Fibroblast of mammary gland (primary cell): ENCODE measurements at places on chromosomes 7 and 10.

GRCh38 chr10:5583525-5584175 lies 58.9 kb downstream of the CALML3 start:
- no peak for DNase-seq

DNA sequence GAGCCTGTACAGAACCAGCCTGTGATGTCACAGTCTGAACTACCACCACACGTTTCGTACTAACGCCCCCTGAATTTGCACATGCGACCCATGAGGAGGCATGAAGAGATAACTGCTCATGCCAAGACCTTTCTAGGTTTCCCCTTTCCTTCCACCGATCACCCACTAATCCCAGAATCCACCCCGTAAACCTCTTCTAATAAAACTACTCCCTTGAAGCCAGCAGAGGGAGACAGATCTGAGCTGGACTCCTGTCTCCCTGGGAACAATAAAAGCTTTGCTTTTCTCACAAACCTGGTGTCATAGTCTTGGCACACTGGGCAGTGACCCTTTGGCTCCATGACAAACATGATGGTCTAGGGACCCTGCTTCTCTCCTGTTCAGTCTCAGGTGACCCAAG lies 144.5 kb downstream of the FRMD4A start:
- DNase-seq = peak; percentile 11

DNA sequence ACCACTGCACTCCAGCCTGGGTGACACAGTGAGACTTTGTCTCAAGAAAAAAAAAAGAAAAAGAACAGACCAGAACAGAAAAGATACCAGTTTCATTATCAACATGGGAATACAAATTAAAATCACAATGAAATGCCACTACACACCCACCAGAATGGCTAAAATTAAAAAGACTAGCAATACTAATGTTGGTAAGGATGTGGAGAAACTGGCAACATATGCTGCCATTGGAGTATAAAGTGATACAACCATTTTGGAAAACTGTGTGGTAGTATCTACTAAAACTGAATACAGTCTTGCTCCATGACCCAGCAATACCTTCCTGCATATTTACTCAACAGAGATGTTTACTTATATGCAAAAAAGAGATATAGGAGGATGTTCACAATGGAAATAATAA lies 2.9 kb upstream of the RRP12 start:
- DNase-seq = no peak

GRCh38 chr10:127117125-127117524 lies 79.3 kb downstream of the INSYN2A start:
- peak; percentile 61 for DNase-seq

DNA sequence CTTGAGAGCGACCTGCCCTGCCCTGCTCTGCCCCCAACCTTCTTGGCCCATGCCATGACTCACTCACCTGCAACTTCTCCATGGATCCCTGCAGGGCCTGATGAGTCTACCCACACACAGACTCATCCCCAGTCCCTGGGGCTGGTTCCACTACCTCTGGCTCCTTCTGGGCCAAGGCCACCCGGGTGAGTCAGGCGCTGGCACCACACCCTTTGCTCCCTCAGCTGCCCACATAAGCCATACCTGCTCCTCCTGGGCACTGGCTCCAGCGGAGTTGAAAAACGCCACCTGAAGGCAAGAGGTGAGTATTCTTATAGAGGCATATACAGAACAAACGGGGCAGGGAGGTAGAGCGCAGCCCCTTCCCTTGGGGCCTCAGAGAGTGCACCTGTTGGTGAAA lies 16.2 kb upstream of the MTPAP start:
- no peak for DNase-seq

GRCh38 chr10:4058514-4059029 lies 273.6 kb upstream of the KLF6 start:
- DNase-seq = no peak
